ENCODE measurements at places on chromosomes 5 and 9.

DNA sequence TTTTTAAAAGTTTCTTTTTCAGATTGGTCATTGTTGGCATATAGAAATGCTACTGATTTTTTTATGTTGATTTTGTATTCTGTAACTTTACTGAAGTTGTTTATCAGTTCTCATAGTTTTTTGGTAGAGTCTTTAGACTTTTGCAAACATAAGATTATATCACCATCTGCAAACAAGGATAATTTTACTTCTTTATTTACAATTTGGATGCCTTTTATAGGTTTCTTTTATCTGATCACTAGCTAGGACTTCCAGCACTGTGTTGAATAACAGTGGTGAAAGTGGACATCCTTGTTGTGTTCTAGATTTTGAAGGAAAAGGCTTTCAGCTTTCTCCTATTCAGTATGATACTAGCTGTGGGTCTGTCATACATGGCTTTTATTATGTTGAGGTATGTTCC, 170.3 kb downstream of the WDR70 start:
- DNase-seq, result no peak

- no peak for DNase-seq
Observed at GRCh38 chr5:65924366-65925043, 1.9 kb upstream of the ERBIN start.

GRCh38 chr5:124612023-124612422, 134.4 kb downstream of the ZNF608 start:
- DNase-seq, result no peak

GRCh38 chr5:60805463-60805862, 38.6 kb downstream of the ELOVL7 start:
- no peak for DNase-seq

GRCh38 chr5:88870285-88870684, 12.7 kb downstream of the MEF2C start:
- no peak for DNase-seq

DNA sequence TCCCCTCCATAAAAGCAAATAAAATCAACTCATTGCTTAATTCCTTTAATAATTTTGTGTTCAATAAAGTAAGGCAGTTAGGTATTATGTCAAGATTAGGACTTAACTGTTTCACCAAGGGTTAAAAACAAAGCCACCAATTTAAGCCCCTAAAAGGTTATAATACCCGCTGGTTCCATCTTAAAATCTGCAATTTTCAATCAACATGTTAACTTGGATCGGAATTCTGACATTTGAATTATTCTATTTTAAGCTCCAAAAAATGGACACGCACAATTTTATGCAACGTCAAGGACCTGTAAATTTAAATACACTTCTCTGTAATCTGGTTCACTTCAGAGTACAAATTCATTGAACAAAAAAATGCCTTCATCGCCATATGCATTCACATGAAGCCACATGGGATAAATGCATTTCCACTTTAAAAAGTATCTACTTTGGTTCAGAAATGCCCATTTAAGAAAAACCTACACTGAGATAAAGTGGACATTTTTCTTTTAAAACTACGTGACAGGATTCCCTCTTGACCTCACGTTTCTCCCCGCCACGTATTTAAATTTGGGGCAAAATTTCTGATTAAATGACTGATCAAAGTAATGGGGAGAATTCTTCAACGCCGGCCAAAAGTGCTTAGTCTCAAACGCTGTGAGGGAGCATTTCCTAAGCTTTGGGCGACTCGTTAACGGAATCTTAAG, 721 bp downstream of the GIN1 start:
- DNase-seq, result no peak

DNA sequence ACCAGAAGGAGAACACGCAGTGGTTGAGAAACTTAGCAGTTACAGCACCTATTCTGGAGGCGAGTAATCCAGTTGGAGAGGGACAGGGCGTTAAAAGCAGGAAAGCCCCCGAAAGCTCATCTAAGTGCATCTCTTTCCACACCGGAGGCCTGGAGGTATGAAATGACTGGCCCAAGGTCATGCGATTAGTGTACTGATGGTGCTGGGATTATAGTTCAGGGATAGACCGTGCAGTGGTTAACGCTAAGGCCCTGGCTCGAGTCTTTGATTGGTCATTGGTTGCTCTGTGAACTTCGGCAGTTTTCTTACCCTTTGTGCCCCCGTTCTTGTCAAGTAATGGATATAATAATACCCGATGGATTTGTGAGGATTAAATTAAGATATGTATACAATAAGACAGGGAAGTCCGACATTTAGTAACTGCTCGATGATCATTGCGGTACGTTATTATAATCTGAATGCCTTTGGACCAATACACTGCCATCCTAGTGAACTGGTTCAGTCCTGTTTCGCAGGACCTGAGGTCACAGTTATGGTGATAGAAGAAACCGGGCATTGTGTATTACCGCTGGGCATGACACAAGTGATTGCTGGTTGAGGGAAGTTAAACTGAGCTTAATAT, 960 bp downstream of the CANX start:
- no peak for DNase-seq

DNA sequence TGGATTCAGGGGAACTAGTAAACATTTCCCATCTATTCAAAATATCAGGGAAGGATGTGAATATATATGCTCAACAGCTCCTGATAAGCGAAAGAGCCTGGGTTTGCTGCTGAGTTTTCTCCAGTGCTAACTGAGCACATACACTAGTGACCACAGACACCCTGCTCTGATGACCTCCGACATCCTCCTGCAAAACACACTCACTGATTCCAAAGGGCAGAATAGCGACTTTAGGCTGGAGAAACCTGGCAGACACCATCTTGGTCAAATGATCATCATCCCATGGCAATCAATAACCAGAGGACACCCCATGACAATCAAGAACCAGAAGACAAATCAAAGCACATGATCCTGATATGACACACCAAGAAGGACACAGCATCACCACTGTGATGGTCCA, 9.2 kb upstream of the GADD45G start:
- DNase-seq, result no peak

DNA sequence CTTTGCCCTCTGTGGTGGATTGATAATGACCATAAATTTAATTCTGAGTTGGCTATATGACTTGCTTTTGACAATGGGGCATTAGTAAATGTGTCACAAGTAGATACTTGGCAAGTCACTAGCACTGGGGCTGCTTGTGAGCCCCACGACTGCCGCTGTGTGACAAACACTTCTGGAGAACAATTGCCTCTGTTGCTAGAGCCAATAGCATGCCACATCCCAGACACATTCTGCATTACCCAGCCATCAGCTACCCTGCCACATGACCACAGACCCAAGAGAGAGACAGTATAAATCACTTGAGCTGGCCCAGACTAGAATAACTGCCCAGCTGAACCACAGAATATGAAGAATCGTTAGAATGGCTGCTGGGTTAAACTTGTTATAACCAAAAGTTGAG, 753.2 kb upstream of the DMAC1 start:
- no peak for DNase-seq

DNA sequence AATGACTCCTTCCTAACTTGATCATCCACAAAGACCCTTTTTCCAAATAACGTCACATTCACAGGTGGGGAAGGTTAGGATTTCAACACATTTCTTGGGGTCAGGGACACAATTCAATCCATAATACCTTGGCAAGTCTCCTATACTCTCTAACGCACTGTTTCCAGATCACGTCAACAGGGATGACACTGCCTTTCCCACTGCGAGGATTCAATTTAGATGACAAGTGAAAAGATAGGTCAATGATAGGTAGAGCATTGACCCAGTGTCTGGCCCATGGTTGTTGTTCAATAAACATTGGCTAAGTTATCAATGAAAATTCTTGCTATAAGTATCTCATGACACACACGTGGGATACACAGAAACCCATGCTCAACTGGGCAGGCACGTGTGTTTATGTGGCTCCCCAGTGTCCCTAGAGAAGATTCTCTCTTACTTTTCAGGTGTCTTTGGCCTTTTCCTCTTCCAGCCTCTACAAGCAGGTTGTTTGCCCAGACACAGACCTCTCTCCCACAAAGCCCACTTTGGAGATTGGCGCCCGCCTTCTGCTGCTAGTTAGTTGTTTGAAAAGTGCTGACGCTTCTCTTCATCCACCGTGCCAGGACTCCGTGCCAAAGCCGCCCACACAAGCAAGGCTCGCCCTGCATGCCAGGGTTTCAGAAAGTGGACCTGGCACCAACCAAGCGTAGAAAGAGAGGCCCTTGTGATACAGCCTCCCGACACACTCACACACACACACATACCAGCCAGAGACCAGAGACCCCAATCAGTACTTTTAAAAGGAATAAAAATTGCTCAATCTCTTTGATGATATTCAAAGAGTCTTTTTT, 594.5 kb downstream of the BNC2 start:
- no peak for DNase-seq

DNA sequence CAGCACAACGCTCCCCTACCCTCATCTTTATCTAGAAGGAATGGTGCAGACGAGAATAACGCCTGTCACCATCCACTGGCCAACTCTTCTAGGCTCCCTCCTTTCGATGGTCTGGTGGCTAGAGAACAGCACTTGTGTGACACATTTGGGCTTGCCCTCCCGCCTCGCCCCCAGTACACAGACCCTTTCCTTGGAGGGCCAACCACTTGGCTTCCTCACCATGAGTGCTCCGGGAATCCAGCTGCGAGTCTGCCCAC, 1.4 kb downstream of the GNAQ start:
- peak; percentile 15 for DNase-seq

DNA sequence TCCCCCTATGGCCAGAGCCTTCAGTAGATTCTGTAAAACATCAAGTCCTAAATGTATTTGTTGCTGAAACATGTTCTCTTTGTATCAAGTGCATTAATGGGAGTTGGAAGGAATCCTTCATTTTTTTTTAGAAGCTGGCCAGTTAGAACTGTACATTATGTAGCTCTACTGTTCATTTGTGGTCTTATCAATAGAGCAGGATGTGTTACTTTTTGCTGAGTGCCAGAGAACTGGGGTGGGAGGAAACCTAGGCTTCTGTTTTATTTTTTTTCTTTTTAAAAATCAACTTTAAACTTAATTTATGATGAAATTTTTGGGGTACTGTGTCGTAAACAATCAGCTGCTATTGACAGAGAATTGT, 5.1 kb downstream of the PIP5K1B start:
- DNase-seq, result no peak

- no peak for DNase-seq
Observed at GRCh38 chr9:133767625-133768024, 29.5 kb upstream of the SARDH start.

GRCh38 chr9:129398101-129398960, 220.3 kb upstream of the IER5L start:
- no peak for DNase-seq

- DNase-seq, result peak; percentile 71
Observed at GRCh38 chr9:36572515-36573418, at the start of gene MELK. Gene MELK (plus strand): TSS chr9:36572895. CDS start chr9:36581682, 8,787 bp downstream.

GRCh38 chr5:146069780-146070099, 35.6 kb downstream of the PLAC8L1 start:
- DNase-seq, result no peak

DNA sequence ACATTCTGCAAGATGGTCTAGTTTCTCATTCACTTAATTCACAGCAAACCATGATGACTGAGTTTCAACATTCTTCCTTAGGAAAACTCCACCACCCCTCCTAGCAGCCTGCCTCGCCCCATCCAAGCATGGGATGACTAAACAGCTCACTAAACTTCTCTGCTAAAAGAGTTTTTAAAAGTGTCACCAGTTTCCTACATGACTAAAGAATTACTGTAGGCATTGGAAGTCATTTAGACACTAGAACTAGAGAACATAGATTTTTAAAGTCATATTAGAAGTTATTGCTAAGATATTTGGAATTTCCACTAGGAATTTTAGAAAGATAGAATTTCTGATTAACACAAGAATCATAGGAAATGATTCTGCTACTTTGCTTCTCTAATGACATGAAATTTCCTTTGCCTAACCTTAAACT, 5.5 kb upstream of the ESM1 start:
- DNase-seq, result no peak

DNA sequence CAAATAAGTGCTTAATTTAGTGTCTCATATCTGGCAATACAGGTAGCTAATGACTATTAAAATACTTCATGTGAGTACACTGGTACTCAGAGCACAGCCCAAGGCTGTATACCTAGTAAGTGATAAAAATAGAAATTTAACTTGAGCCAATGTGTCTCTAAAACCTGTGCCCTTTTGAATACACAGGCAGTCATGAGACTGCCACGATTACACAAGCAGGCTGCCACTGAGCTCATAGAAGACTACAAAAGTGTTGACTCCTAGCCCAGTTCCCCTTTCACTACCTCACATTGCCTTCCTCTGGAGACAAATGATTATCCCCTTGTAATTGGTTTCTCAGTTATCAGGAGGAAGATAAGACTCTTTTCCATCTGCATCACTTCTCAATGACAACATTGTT, 66.3 kb upstream of the PAPPA start:
- no peak for DNase-seq

DNA sequence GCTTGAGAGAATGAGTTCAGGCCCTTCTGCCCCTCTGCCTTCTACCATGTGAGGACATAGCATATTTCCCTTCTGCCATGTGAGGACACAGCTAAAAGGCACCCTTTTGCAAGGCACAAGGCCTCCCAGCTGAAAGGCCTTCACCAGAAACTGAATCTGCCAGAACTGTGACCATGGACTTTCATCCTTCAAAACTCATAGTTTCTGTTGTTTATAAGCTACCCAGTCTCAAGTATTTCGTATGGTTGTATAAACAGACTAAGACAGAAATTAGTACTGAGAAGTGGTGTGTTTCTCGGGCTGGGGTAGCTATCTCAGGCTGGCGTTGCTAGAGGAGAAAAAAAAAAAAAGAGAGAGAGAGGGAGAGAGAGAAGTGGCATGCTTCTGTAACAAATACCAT, 368.6 kb downstream of the DMRTA1 start:
- no peak for DNase-seq

DNA sequence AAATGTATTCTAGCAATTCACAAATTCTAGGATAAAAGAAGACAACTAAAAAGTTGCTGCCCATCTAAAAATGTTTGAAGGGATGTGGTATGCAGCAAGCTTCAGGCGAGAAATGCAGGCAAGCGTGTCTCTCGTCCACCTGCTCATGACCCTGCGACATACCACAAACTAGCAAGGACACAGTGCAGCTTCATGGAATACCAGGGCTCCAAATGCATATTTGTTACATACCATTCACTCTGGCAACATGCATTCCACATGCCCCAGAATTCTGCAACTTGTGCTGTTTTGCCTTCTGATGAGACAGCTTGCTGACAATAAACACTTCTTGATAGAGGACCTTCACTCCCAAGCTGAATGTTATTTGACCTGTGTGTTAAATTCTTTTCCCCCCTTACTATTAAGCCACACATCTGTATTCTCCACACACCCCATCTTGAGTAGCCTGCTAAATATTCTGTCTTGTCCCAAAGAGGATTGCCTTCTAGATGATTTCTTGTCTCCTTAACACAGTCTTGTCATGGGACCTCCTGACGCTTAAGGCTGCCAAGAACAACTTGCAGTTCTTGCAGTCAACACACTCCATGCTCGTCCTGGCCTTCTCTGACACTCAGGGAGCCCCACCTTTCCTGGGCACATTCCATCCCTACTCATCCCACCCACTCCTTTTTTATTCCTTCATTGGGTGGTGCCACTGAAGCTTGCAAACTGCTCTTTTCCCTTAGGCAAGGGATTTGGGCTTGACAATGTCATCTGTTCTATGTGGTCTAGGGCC, 340.5 kb downstream of the PIK3R1 start:
- DNase-seq, result no peak
